ENCODE measurements at places on chromosomes 7 and 10.
A peak's percentile ranks its signal among the peaks of the same experiment; 100 is the strongest.

- peak; percentile 68 for DNase-seq
Observed at GRCh38 chr10:76150139-76150875, 718.9 kb downstream of the LRMDA start.

GRCh38 chr7:91514591-91514990 lies 250.4 kb downstream of the FZD1 start:
- DNase-seq, result no peak

GRCh38 chr7:128811631-128812430 lies 18.4 kb upstream of the FLNC start:
- no peak for DNase-seq

- DNase-seq, result no peak
Observed at GRCh38 chr7:65295409-65295808, 78.2 kb upstream of the ZNF92 start.

DNA sequence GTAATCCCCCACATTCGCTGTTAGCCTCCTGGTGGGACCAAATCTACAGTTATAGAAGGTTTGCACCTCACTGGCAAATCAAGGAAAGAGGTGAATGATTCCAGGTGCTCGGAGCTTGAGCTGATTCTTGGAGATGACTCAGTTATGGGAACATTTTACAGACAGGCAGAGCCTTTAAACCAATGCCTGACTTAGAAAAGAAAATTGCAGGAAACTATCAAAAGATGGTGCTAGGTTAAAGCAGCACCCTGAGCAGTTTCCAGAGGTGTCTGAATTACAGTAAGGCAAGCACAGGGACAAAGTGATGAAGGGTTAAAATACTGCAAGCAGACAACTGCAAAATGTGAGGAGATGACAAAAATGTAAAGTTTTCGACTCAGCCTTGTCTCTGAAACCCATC lies 2.9 kb downstream of the LRRTM3 start:
- no peak for DNase-seq

DNA sequence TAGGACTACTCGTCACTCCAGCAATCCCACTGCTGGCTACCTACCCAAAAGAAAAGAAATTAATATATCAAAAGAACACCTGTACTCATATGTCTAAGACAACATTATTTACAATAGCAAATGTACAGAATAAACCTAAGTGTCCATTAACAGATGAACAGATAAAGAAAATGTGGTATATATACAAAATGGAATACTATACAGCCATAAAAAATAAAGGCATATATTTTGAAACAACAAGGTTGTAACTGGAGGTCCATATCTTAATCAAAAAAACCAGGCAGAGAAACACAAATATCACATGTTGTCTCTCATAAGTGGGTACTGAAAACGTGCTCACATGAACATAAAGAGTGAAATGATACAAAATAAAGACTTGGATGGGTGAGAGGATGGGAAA lies 1073.3 kb upstream of the PHF14 start:
- no peak for DNase-seq

GRCh38 chr7:123231021-123232000 lies 31.5 kb upstream of the SLC13A1 start:
- DNase-seq, result no peak

DNA sequence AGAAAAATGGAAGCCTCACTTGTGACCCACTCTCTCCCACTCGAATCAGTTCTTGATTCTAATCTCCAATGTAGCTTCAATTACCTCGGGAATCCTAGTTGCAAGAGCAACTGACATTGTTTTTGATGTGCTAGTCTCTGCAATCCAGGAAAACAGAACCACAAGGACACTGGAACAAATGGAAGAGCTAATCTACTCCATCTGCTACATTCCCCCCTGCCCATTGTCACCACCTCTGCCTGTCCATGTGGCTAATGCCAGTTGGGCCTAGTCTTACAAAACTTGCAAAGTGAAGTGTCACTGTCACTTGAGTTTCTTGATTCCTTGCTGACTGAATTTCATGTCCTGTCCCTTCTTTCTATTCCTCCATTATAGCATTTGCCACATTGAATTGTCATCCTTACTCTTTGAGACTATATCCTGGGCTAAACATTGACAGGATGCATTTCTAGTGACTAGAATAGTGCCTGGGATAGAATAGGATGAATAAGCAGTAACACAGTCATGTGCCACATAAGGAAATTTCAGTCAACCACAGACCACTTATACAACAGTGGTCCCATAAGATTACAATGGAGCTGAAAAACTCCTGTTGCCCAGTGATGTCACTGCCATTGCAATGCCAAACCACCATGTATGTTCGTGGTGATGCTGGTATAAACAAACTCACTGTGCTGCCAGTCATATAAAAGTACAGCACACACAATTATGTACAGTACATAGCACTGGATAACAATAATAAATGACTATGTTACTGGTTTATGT lies 13.5 kb downstream of the GCC1 start:
- DNase-seq, result no peak

DNA sequence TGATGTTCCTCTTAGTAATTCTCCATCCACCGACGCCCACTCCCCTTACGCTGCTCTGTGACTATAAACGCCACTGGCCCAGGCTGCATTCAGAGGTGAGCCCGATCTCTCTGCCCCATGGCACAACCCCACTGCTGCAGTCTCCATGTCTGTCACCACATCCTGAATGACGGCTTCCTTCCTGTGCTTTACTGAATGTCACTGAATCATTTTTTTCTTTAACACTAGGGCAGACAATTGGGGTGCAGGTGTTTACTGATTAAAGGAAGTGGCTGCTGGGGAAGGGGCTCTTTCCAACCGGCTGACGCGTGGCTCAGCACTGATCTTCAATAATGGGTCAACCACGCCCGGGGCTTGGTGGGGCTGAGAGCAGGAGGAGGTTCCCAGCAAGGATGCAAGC lies 208.3 kb downstream of the USP6NL start:
- no peak for DNase-seq

- DNase-seq, result no peak
Observed at GRCh38 chr10:102673819-102674511, 29.7 kb downstream of the TRIM8 start.

- no peak for DNase-seq
Observed at GRCh38 chr10:46080886-46081285, 34.8 kb upstream of the MSMB start.

DNA sequence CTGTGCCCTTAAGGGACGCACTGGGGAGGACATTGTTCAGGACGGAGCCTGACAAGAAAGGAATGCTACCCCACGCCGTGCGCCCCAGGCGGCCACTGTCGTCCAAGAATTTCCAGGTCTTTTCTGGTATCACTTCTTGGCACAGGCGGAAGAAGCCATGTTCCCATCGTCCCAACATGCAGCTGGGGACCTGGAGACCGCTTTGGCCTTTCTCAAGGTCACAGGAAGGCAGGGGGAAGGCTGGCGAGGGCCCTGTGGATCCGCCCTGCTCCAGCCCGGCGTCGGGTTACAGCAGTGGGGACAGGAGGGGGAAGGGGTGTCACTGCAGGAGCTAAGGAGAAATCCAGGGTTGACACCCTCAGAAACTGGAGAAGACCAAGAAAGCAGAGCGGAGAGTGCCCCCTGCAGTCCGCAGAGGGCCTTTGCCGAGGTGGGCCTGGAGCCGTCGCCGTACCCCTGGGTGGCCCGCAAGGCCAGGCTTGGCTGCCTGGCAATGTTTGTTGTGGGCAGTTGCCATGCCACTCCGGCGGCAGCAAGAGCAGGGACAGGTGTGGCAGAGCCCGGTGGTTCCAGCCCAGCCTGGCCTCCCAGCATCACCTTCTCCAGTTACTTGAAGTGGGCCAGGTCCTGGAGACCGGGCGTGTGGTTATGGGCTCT lies 104.1 kb downstream of the LHPP start:
- no peak for DNase-seq

DNA sequence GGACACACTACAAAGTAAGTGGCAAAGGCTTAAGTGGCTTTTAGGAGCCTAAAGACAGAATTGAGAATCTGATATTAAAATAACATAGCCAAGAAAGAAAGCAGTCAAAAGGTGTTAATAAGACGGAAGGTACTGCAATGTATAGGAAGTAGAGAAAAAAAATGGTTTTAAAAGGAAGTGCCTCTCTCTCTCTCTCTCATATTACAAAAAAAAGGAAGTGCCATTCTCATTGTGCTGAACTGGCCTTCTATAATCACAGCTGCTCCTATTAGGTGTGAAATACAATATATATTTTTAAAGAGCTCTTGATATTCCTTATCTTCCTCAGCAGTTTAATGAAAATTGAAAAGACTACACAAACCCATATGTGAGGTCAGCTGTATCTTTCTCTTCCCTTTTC lies 199.4 kb upstream of the NPVF start:
- DNase-seq, result no peak

DNA sequence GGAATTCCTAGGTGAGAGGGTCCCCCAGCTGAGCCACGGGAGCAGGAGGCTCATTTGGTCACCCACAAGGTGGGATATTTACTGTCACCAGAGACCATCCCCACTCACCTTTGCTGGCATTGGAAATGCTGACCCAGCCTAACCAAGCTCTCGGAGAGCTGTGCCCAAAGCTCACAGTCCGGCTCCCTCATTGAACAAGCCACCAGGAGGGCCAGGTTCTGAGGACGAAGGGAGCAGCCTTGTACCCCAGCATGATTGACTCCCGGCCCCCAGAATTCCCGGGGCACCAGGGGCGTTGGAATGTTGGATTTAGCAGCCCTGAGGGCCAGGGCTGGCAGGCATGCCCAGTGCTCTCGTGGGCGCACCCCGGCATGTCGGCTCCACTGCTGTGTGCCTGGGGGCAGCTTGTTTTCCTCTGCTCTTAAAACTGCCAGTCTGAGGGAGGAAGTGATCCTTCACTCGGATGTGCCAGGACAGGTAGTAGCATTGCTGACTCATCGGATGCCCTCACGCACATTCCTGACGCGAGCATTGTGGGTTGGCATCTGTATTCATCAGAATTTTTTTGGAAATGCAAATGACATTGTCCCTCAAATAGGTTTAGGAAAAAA lies 23.3 kb downstream of the CLIP2 start:
- no peak for DNase-seq

DNA sequence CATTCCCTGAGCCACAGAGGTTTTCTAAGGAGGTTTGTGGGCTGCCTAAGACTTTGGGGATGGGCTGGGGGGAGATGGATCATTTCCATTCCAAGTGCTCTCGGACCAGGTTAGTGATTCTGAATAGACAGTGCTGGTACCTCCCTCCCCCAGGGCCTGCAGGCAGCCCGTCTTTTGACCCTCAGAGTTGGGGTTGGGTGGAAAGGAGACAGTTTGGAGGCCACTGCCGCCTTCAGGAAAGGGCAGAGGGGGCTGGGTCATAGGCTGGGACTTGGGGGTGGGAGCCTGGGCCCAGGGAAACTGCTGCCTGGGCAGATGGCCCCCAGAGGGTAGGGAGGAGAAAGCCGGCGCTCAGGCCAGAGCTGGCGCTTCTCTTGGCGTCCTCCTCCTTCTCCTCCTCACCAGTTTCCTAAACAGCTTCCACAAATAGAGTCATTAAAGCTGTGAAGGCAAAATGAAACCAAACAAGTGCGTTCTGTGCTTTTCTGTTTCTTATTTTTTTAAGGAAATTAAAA lies 4.4 kb downstream of the UNC5B start:
- no peak for DNase-seq

DNA sequence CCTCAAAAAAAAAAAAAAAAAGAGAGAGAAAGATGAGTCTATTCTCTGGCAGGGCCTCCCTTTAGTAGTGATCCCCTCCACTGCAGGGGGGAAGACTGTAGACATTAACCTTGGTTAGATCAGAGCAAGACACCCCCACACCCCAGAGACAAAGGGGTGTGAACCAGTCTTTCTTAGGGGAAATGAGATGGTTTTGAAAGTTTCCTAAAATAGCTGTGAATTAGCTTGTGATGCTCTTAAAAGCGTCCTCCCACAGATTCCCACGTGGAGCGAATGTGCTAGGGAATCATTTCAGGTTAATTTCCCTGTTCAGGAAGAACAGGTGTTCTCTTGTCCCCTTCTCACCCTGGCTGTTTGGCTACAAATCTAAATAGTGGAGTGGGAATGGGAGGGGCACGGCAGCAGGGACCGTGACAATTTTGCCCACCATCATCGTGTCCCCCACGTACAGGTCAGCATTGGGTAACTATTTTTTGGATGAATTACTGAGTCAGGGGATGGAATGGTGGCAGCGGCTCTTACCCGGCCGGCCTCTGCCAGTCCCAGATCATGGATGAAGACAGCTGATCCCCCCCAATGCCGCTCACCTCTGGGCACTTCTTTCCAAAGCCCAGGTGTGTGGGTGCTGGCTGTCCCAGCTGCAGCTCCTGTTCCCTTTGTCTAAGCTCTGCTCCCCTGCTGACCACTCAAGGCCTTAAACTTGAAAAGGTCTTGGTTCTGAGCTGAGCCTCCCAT lies 152.9 kb downstream of the CCDC3 start:
- DNase-seq, result no peak

- no peak for DNase-seq
Observed at GRCh38 chr7:101864039-101864438, 46.6 kb downstream of the CUX1 start.

GRCh38 chr7:128322040-128322643 lies 21.6 kb downstream of the RBM28 start:
- DNase-seq, result no peak

GRCh38 chr7:132492823-132493445 lies 83.3 kb downstream of the PLXNA4 start:
- DNase-seq, result no peak

GRCh38 chr7:12131122-12131521 lies 80.0 kb upstream of the TMEM106B start:
- no peak for DNase-seq

- DNase-seq, result no peak
Observed at GRCh38 chr7:12124028-12124427, 87.1 kb upstream of the TMEM106B start.

- DNase-seq, result no peak
Observed at GRCh38 chr10:100848770-100849169, 64.0 kb upstream of the SLF2 start.

DNA sequence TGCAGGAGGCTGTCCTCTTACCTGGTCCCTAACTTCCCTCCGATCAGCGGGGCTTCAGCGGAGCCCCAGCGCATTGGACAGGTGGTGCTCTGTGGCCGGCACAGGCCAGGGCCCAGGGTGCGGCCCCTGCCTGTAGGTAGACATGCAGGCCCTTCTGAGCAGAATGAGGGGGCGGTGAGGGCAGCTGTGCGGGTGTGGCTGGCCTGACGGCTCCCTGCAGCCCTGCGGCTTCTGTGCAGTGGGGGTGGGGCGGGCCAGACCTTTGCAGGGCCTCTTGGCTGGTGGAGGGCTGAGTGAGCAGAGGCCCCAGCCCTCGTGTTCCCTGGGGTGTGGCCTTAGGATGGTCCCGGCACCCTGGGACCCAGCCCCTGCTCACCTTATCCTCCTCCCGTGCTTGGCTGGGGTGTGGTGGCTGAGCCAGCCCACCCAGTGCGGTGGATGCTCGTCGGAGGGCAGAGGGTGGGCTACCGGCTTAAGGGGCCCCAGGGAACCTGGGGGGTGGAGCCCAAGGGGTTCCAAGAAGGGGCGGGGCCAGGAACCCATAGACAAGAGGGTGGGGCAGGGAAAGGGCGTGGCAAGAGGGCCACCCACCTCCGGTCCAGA lies 175.2 kb upstream of the TNRC18 start:
- DNase-seq, result no peak

- no peak for DNase-seq
Observed at GRCh38 chr10:4609251-4609650, 216.8 kb upstream of the AKR1E2 start.

GRCh38 chr7:2037301-2037807 lies 195.4 kb downstream of the MAD1L1 start:
- no peak for DNase-seq
